ENCODE measurements at places on chromosomes 1 and 21.

DNA sequence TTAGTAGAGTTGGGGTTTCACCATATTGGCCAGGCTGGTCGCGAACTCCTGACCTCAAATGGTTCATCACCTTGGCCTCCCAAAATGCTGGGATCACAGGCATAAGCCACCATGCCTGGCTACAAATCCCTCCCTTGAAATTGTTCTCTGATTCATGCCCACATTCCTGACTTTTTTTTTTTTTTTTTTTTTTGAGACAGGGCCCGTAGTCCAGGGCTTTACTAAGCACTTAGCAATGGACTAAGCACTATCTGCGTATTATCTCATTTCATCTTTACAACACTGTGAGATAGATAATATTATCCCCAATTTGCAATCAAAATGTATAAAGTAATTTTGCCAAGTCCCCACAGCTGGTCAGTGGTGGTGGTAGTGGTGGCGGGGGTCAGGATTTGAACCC lies 58.9 kb downstream of the VWA5B1 start:
- no peak for DNase-seq

- no peak for DNase-seq
Measured at GRCh38 chr1:244054247-244054923, 3.3 kb downstream of the ZBTB18 start.

DNA sequence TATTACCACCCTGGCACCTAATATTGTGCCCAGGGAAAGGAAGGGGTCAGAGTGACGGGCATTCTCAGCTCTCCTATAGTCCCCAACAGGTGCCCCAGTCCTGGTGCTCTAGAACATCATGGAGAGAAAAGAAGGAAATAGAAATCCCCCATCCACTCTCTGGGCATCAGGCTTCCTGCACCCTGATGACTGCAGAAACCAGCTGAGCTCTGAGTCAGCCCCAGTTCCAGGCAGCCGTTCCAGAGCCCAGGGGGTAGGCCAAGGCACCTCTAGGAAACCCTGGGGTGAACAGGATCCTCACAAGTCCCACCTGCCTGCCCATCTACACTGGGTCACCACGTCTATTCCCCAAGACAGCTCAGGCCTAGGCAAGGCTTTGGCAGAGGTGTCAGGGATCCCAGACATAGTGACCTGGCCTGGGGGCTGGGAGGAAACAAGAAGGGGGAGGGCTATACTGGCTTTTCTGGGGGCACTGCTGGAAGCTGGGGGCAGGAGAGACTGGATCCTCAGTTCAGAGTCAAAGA lies 709 bp downstream of the NECTIN4 start:
- no peak for DNase-seq

- DNase-seq, result no peak
Measured at GRCh38 chr1:22137004-22137720, 5.7 kb downstream of the WNT4 start.

DNA sequence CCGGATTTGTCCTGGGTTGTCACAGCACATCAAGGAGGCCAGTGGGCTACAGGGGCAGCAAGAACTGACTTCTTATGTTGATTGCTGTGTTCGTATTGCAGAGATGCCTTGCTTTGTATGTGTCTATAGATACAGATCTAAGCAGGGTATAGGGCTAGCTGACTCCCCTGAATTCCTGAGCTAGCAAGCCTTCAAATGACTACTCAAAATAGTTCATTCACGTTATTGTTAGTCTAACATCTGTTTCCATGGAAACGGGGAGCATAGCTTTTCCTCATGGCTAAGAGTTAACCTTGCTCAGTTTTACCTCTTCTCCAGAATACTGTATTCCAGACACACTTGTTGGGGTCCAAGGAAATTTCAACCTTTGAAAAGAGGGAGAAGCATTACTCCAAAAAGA lies 24.1 kb downstream of the TRIM45 start:
- DNase-seq, result no peak

DNA sequence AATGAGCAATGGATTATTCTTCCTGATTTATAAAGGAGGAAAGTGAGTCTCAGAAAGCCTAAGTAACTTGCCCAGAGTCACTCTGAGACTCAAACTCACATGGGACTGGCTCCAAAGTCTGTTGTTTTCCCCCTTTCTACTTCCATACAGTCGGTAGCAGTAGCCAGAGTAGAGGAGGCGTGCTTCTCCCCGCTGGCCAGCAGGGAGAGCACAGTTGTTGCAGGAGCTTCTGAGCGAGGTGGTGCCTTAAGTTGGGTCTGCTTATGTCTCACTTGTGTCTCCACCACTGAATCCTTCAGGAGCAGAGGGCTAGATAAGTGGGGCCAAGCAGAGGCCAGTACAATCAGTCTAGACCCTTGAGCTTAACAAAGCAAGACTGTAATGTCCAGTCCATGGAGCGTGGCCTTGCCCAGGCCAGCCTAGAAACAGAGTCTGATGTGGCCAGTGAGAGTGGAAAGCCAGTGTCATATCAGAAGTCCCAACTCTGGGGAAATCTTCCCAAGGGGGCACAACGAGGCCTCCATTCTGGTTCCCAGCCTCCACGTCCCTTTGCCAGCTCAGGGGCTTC lies 181.9 kb downstream of the ZSCAN20 start:
- DNase-seq, result no peak

DNA sequence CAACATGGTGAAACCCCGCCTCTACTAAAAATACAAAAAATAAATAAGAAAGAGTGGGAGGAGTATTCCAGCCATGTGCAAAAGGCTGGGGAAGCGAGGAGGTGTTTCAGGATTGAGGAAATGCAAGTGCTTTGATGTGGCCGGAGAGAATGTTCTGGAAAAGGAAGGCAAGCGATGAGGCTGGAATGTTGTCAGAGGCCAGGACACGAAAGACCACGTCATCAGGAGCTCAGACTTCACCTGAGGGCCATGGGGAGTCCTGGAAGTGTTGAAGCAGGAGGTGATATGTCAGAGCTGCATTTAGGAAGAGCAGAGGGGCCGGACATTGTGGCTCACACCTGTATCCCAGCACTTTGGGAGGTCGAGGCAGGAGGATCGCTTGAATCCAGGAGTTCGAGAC lies 10.9 kb upstream of the THEMIS2 start:
- DNase-seq, result no peak

DNA sequence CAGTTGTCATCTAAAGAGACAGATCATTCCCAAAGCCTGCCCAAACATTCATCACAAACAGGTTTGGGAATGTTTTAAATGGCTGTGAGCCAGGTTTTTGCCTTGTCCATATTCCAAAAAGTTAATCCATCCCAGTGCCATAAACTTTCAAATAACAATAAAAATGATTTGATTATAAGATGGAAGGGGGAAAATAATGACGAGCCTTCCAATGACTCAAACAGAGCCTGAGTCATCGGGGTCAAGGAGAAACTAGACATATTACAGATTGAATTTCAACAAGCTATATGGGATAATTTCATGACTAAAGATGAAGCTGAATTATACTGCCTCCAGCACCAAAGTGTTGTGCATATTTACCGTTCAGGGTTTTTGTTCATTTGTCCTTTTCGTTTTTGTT lies 195.8 kb upstream of the PKN2 start:
- DNase-seq, result no peak

DNA sequence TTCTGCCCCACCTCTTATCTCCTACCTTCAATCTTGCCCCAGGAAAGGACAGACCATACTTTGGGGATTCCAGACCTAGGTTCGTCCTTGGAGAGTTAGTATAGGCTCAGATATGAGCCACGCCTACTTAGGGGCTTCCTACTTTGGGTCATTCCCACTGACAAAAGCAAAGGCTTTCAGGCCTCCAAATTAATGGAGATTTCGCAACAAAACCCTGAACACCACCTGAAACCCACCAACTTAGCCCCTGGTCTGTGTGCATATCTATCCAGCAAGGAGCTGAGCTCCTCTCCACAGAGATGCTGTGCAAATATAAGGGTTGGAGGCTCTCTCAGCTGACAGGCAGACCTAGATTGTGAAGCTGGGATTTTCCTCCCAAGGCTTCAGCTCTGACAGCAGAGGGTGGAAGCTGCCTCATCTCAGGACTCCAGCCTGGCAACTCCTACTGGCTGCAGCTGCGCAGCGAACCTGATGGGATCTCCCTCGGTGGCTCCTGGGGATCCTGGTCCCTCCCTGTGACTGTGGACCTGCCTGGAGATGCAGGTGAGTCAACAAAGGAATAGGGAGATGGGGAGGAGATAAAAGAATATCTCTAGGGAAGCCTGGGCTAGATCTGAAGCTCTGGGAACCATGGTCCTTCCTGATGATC lies 2.1 kb downstream of the MPL start:
- no peak for DNase-seq

DNA sequence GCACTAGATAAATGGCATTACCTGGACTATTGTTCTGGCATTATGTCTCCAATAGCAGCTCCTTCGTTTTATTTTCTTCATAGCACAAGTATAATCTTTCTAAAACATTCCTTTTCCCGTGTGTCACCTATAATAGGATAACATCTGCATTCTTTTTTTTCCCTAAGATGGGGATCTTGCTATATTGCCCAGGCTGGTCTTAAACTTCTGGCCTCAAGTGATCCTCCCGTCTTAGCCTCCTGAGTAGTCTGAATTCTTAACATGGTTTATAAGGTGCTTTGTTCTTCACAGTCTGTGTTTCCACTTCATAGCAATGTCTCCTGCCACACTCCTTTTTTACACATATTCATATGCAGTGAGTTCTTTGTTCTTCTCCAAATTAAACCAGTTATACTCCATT lies 8.6 kb upstream of the MOV10 start:
- DNase-seq, result no peak

GRCh38 chr1:234915924-234916675 lies 212.5 kb downstream of the TOMM20 start:
- no peak for DNase-seq

- DNase-seq, result peak; percentile 88
Measured at GRCh38 chr1:212608959-212609700, 569 bp downstream of the ATF3 start.

DNA sequence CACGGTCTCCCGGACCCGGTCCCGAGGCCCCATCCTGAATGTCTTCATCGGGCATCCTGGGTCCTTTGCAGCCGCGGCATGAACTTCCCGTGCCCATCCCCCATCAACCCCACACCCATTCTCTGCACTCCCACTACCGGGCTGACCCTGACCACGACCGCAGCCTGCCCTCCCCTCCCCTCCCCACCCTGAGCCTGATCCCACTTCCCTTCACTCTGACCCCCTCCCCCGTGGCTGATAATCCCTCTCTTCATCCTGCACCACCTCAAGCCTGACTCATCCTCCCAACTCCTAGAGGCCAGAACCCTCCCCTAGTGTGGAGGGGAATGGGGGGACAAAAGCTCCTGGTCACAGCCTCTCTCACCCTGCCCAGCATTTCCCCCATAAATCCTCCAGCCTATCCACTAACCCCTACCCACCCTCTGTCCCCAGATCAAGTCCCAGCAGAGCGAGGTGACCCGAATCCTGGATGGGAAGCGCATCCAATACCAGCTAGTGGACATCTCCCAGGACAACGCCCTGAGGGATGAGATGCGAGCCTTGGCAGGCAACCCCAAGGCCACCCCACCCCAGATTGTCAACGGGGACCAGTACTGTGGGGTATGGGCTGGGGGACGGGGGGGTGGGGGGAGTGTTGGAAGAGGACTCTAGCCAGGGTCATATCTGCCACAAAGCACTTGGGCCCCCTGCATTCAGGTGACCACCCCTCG lies 602 bp downstream of the SH3BGRL3 start:
- no peak for DNase-seq

DNA sequence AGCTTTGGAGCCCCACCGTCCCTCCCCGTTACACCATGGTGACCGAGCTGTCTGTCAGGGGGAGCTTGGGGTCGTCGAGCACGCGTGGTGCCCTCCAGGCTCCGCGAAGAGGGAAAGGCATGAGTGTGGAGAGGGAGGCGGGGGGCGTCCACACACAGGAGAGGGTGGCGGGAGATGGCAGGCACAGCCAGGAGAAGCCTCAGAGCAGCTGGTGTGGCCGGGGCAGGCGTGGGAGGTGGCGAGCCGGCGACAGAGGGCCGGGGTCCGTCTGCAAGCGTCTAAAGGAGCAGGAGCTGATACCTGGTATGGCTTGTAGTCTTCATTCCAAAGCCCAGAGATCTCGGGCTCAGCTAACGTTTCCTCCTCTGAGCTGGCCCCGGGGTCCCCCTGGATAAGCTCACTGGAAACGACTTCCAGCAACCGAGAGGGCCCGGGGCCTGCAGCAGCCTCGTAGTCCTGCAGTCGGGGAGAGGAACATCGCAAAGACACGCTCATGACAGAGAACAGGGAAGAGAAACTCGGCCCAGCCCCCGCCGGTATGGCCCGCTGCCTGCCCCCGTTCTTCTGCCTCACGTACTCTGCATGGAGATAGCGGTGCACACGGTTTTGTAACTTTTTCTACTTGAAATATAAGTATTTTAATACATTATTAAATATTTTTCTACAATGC lies 37.4 kb downstream of the CFAP74 start:
- no peak for DNase-seq

- DNase-seq, result no peak
Measured at GRCh38 chr1:168933141-168933805, 173.2 kb upstream of the ATP1B1 start.

DNA sequence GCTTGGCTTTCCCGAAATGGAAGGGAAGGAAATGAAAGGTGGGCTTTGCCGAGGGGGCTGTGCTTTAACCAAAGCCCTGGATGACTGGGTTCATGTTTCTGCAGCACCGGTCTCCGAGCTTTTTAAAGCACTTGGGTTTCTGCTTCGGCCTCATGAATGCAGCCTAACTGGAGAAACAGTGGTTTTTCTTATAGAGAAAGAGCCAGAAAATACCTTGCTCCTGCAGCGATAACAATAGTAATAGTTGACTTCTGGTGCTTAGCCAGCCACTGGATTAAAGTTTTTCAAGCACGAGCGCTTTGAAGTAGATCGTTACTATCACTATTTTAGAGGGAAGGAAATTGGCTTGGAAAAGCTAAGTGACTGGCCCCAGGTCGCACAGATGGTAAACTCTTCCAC lies 500 bp upstream of the DOCK7 start:
- no peak for DNase-seq

DNA sequence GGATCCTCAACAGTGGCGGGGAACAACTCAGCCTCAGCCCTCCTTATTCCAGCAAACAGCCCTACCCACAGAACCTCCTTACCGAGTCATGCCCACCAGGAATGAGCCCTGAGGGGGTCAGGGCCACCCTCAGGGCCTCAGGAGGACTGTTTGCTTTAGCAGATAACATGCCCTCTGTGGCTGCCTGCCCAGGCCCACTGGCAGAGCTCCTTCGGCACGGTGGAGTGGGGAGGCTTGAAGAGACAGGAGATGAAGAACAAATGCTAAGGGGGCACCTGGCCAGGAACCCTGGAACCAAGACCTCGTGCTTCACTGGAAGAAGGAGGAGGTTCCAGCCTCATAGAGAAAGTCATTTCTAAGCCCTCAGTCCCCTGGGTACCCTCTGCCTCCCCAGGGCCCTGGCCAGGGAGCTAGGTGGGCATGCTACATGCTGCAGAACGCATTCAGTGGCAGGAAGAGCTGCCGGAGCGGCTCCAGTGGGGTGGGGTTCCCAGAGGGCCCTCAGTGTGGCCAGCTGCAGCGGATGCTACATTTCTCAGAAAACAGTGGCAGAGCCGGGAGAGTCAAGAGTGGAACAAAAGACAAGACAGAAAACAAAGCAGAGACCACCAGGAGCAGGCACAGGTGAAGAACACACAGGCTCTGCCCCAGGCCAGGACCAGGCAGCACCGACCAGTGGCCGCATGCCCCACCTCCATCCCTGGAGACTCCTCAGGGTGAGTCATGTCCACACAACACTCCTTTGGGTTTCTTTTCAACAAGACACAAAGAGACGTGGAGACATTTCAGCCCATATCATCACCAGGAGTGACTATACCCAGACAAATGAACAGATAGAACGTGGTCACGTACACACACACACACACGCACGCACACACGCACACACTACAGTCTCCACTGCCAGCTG lies 39.8 kb downstream of the RIMS3 start:
- no peak for DNase-seq
